ENCODE measurements at places on chromosomes 13 and 19.
A peak's percentile ranks its signal among the peaks of the same experiment; 100 is the strongest.

DNA sequence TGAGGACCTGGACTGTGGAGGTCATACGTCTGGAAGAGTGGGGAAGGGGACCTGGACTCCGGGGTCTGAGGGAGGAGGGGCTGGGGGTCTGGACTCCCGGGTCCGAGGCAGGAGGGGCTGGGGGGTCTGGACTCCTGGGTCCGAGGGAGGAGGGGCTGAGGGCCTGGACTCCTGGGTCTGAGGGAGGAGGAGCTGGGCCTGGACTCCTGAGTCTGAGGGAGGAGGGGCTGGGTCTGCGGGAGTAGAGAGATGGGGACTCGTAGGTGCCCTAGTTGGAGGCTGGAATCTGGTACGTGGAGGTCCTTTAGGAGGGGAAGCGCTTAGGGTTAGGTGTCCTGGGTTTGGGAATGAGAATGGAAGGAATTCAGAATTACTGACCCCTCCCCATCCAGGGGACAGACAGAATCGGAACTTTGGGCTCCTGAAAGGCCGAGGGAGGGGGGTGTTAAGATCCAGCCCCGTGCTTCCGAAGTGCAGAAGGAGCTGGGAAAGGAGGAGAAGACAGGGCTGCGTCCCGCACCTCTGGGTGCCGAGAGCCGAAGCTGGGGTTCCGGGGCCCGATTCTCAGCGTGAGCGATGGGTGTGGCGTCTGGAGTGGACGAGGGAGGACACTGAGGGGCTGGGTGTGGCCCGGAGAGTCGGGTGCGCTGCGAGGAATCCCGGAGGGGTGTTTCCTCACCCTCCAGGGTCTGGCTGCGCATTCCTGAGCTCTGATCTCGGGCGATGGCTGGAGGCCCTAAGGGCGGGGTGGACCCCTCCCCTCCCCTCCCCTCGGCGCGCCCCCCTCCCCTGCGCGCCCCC is 608 bp downstream of the MYADM start:
- DNase-seq, result peak; percentile 33

- no peak for DNase-seq
Observed at GRCh38 chr13:20015763-20016162, 57.2 kb downstream of the ZMYM2 start.

- DNase-seq, result no peak
Observed at GRCh38 chr13:45238945-45239795, 38.3 kb upstream of the KCTD4 start.

DNA sequence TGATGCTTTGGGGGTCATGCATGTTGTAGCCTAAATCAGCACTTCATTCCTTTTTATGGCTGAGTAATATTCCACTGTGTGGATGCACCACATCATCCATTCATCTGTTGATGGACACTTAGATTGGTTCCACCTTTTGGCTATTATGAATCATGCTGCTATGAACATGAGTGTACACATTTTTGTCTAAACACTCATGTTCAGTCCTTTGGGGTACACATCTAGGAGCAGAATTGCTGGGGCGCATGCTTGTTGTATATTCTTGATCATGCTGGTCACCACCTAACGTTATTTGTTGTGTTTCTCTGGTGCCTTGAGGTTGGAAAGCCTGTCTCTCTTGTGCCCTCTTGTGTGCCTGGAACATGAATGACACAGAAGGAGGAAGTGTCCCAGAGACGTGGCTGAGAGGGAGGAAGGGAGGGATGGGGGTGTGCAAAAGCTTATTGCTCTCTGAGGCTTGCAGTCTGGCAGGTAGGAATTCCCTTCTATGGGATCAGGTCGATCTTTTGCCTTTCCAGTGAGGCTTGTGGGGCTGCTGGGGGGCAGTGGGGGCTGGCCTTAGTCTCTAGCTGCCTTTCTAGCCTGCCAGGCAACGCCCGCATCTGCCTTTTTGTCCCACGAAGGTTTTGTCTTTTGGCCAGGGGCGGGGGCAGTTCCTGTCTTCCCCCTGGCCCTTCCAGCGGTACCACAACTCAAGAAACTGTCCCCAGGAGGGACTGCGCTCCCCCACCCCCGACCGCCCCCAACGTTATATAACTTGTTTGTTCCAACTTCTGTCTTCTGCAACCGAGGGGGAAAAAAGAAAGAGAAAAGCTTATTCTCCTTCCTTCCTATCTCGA is 7.6 kb downstream of the KLHL26 start:
- no peak for DNase-seq

- no peak for DNase-seq
Observed at GRCh38 chr13:36212789-36213188, 1.6 kb downstream of the SOHLH2 start.

GRCh38 chr13:20891768-20892167 is 10.8 kb downstream of the XPO4 start:
- DNase-seq, result no peak

- no peak for DNase-seq
Observed at GRCh38 chr19:51687791-51688670, 5.1 kb upstream of the SPACA6 start.

- no peak for DNase-seq
Observed at GRCh38 chr19:21323000-21323399, 6.2 kb downstream of the ZNF708 start.

- DNase-seq, result no peak
Observed at GRCh38 chr19:9000933-9001332, 9.3 kb downstream of the MUC16 start.

Measured in stimulated activated naive CD4-positive, alpha-beta T cell treated with Interleukin-2 at 50 U/mL for 16 hours (primary cell).